Keratinocyte (primary cell): ENCODE measurements at places on chromosomes 7 and 10.
A peak's percentile ranks its signal among the peaks of the same experiment; 100 is the strongest.

- no peak for DNase-seq
- H3K27ac ChIP-seq, result no peak overlapping the region
- no peaks in the 10 kb centered on the region for H3K27me3 ChIP-seq
Observed at GRCh38 chr10:26336979-26337378, 101.2 kb upstream of the APBB1IP start.

- peaks cover 33% of the 10 kb centered on the region for H3K27me3 ChIP-seq
- no peak overlapping the region for H3K4me3 ChIP-seq
- H3K27ac ChIP-seq, result no peak overlapping the region
Observed at GRCh38 chr7:136869001-136869961, 829 bp downstream of the CHRM2 start.

DNA sequence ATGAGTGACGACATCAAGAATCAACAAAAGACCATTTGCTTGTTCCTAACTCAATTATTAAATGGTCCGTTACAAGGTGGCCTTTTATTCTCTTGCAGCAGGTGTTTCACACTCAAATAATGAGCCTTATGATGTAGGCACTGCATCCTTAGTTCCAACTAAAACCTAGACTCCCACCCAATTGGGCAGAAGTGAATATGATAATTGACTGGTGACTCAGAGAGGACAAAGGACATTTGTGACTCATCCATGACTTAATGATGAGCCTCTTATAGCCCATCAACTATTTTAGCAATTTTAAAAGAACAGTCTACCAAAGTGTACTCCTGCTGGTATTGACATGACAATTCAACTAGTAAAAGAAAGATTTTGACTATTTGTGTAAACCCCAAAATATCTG is 1027.8 kb upstream of the PHF14 start:
- no peak overlapping the region for H3K4me3 ChIP-seq
- no peak for DNase-seq
- no peak overlapping the region for H3K27ac ChIP-seq
- H3K4me1 ChIP-seq, result no peaks in the 10 kb centered on the region
- no peaks in the 10 kb centered on the region for H3K27me3 ChIP-seq
- no peaks in the 10 kb centered on the region for H3K36me3 ChIP-seq

GRCh38 chr10:124949543-124949942 is 7.6 kb downstream of the ZRANB1 start:
- H3K4me3 ChIP-seq, result no peak overlapping the region
- no peak for DNase-seq
- no peaks in the 10 kb centered on the region for H3K27me3 ChIP-seq
- H3K36me3 ChIP-seq, result no peaks in the 10 kb centered on the region

DNA sequence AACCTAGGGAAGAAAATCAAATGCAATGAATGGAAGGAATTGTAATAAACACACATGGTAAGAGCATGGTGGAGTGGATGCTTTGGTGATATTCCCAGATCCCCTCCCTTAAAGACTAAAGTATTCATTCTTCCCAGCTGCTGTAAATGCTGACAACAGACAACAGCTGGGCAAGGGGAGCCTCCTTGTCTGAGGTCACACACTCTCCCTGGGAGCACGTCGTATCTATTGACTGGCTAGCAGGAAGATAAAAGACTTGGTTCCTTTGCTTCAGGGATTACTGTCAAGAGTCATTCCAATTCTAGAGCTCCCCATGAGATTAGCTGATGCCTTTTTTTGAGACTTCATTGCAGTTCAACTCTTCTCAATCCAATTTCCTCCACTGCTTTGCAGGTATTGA is 443.5 kb upstream of the ETV1 start:
- H3K36me3 ChIP-seq, result no peaks in the 10 kb centered on the region
- no peak for DNase-seq
- H3K27me3 ChIP-seq, result no peaks in the 10 kb centered on the region
- no peak overlapping the region for H3K27ac ChIP-seq

- no peak overlapping the region for H3K27ac ChIP-seq
- H3K4me1 ChIP-seq, result peaks cover 9% of the 10 kb centered on the region
- H3K27me3 ChIP-seq, result no peaks in the 10 kb centered on the region
- no peak overlapping the region for H3K4me3 ChIP-seq
- peaks cover 21% of the 10 kb centered on the region for H3K36me3 ChIP-seq
- DNase-seq, result peak; percentile 88
Observed at GRCh38 chr7:76069238-76069638, 21.3 kb downstream of the MDH2 start.

GRCh38 chr10:90885176-90885575 is 13.4 kb downstream of the RPP30 start:
- peaks cover 16% of the 10 kb centered on the region for H3K36me3 ChIP-seq
- H3K27me3 ChIP-seq, result no peaks in the 10 kb centered on the region
- no peak overlapping the region for H3K4me3 ChIP-seq
- H3K27ac ChIP-seq, result no peak overlapping the region
- DNase-seq, result no peak

DNA sequence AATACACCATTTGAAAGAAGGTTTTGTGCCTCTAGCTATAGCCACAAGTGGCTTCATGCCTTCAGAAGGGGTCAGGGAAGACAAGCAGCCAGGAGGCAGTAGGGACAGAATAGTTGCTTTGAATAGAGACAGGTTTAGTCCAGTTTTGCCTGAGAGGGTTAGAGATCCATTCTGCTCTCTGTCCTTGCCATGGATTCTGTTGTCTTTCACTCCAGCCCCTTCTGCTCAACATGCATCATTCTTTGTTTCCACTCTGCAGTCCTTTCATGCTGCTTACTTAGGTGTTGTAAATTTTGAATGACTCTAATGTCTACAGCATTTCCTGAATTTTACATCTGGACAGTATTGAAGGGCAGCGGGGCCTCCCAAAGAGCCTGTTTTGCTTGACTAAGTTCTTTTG is 60.3 kb downstream of the CNTNAP2 start:
- H3K4me1 ChIP-seq, result no peaks in the 10 kb centered on the region
- H3K27ac ChIP-seq, result no peak overlapping the region
- no peak overlapping the region for H3K4me3 ChIP-seq

DNA sequence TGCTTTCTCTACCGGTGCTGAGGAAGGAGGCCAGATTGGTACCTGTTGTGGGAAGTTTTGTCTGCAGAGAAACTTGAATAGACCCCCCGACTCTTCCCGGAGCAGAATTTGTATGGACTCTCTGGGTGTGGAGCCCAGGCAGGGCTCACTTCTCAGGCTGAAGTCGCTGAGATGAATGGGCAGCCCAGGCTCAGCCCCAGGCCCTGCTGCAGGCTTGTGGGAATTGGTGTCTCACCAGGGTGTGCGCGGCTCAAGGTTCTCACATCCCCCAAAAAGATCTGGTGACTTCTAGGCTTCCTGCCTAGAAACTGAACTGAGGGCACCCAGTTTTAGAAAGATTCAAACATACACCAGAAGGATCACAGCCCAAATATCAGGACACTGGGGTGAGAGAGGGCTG is 103.5 kb downstream of the NEURL1 start:
- no peak overlapping the region for H3K4me3 ChIP-seq
- no peak for DNase-seq
- no peaks in the 10 kb centered on the region for H3K4me1 ChIP-seq
- H3K36me3 ChIP-seq, result peaks cover 26% of the 10 kb centered on the region
- H3K27ac ChIP-seq, result no peak overlapping the region

GRCh38 chr10:6609625-6610024 is 29.5 kb upstream of the PRKCQ start:
- no peak overlapping the region for H3K4me3 ChIP-seq
- no peak overlapping the region for H3K27ac ChIP-seq
- H3K27me3 ChIP-seq, result no peaks in the 10 kb centered on the region
- H3K36me3 ChIP-seq, result no peaks in the 10 kb centered on the region
- no peak for DNase-seq

DNA sequence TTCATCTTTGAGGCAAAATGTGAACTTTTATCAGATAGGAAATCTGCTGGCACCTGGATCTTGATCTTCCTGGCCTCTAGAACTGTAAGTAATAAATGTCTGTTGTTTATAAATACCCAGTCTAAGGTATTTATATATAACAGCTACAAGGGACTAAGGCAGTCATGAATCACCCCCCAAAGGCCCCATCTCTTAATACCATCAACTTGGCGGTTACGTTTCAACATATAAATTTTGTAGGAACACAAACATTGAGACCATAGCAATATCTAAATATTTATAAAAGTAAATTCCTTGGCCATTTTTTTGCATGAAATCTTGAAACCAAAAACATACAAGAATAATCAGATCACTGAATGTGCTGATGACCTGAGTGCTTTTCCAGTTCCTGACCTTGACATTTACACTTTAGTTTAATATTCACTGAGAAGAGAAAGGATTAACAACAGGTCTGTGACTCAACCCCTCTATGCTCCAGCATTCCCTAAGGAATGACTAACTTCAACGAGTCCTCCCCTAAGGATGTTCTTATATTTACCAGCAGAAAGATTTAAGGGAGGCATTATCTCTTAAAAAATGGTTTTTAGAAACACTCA is 1438.5 kb upstream of the CELF2 start:
- no peak overlapping the region for H3K4me3 ChIP-seq
- H3K4me1 ChIP-seq, result no peaks in the 10 kb centered on the region
- no peaks in the 10 kb centered on the region for H3K27me3 ChIP-seq

DNA sequence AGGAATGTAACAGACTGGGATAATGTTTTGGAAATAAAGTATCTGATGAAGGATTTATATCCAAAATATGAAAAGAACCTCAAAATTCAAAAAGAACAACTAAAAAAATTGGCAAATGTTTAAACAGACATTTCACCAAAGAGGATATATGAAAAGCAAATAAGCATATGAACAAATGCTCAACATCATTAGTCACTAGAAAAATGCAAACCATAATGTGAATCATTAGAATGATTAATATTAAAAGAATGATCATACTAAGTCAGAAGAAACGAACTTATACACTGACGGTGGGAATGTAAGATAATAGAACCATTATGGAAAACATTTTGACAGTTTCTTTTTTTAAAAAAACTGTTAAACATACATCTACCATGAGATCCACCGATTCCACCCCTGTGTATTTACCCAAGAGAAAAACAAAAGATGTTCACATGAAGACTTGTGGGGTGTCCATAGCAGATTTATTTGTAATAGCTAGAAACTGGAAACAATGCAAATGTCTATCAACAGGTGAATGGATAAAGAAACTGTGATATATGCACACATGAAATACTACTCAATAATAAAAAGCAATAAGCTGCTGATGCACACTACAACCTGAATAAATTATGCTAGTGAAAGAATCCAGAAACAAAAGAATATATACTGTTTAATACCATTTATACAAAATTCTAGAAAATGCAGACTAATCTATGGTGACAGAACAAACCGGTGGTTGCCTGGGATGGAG is 35.7 kb downstream of the PRKG1 start:
- no peak for DNase-seq
- H3K27me3 ChIP-seq, result no peaks in the 10 kb centered on the region
- H3K27ac ChIP-seq, result peak overlapping the region; percentile 34
- peaks cover 16% of the 10 kb centered on the region for H3K4me1 ChIP-seq
- no peak overlapping the region for H3K4me3 ChIP-seq
- no peaks in the 10 kb centered on the region for H3K36me3 ChIP-seq

- H3K4me1 ChIP-seq, result no peaks in the 10 kb centered on the region
- no peaks in the 10 kb centered on the region for H3K36me3 ChIP-seq
- DNase-seq, result no peak
- no peak overlapping the region for H3K27ac ChIP-seq
- H3K4me3 ChIP-seq, result no peak overlapping the region
Observed at GRCh38 chr7:36001546-36001945, 151.5 kb upstream of the EEPD1 start.

- H3K4me1 ChIP-seq, result no peaks in the 10 kb centered on the region
- H3K27me3 ChIP-seq, result no peaks in the 10 kb centered on the region
- H3K4me3 ChIP-seq, result no peak overlapping the region
- DNase-seq, result no peak
- H3K27ac ChIP-seq, result no peak overlapping the region
- no peaks in the 10 kb centered on the region for H3K36me3 ChIP-seq
Observed at GRCh38 chr10:117933036-117933435, 113.7 kb downstream of the RAB11FIP2 start.

GRCh38 chr10:5070648-5071410 is 23.4 kb upstream of the AKR1C3 start:
- no peaks in the 10 kb centered on the region for H3K36me3 ChIP-seq
- H3K4me1 ChIP-seq, result peaks cover 14% of the 10 kb centered on the region
- DNase-seq, result no peak
- no peaks in the 10 kb centered on the region for H3K27me3 ChIP-seq

GRCh38 chr7:98211676-98212531 is 665 bp downstream of the BHLHA15 start:
- H3K27me3 ChIP-seq, result no peaks in the 10 kb centered on the region
- DNase-seq, result no peak
- H3K36me3 ChIP-seq, result peaks cover 3% of the 10 kb centered on the region
- H3K4me1 ChIP-seq, result no peaks in the 10 kb centered on the region
- H3K4me3 ChIP-seq, result no peak overlapping the region
- no peak overlapping the region for H3K27ac ChIP-seq

DNA sequence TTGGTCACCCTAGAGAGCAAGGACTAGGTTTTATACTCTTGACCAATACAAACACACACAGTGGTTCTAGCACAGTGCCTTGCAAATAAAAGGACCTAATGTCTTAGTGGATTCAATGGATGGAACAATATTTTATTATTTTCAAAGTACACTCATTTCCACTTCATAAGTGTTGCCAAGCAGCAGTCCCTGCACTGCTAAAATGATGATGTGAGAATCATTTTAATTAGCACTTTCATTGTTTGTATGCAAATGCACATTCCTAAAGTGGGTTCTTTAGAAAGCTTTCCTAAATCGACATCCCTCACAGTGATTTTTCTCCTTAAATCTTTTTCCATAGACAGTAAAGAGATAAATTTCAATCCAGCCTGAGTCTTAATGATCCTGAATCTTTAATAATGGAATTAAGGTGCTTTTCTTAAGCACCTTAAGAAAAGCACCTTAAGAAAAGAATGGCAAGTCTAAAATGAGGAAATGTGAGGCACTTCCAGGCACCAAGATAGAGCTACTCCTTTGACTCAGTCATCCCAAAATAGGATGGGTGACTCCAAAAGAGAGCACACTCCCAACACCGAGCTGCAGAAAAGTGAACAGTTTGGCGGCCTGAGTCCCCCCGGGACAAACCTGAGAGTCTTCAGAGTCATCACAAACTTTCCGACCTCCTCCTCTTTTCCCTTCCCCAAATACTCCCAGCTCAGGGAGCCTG is 84.5 kb downstream of the SORBS1 start:
- DNase-seq, result no peak
- H3K4me1 ChIP-seq, result no peaks in the 10 kb centered on the region
- H3K36me3 ChIP-seq, result no peaks in the 10 kb centered on the region

GRCh38 chr10:8066124-8066523 is 11.6 kb downstream of the GATA3 start:
- no peak for DNase-seq
- no peaks in the 10 kb centered on the region for H3K27me3 ChIP-seq
- peaks cover 77% of the 10 kb centered on the region for H3K4me1 ChIP-seq
- H3K36me3 ChIP-seq, result peaks cover 23% of the 10 kb centered on the region

DNA sequence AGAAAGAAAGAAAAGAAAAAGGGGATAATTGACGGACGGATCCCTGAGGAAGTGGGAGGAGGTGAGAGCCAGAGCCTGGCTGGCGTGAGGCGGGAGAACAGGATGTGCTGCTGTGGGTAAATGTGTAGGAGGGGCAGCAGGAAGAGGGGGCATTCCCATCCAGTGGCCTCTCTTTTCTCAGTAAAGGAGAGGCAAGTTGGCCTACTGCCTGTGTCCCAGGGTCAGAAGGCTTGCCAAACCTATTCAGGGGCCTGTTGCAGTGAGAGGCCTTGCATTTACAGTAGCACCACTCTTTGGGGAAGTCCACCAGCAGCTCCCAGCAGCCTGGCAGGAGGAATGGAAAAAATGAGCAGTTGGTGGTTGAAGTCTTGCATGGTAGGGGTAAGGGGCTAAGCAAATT is 26.6 kb upstream of the ASCC1 start:
- no peak overlapping the region for H3K27ac ChIP-seq
- no peaks in the 10 kb centered on the region for H3K36me3 ChIP-seq
- H3K27me3 ChIP-seq, result no peaks in the 10 kb centered on the region
- H3K4me3 ChIP-seq, result no peak overlapping the region
- no peak for DNase-seq
